ENCODE measurements at places on chromosomes 16 and 17.

- DNase-seq: no peak
These were observed 53.1 kb upstream of the CHMP6 start for GRCh38 chr17:80938556-80938955.

DNA sequence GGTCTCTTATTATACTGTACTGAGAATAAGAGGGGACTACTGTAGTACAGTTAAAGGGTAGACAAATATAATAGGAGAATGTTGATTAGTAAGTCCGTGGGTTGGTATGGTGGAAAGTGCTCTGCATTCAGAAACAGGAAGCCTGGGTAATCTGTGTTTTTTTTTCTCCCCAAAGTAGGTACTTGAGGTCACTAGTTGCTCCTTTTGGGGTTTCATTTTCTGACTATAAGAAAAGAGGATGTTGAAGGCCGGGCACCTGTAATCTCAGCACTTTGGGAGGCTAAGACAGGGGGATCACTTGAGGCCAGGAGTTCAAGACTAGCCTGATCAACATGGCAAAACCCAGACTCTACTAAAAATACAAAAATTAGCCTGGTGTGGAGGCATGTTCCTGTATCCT, 42.0 kb upstream of the MMD start:
- DNase-seq: no peak

- DNase-seq: no peak
These were observed 30.6 kb downstream of the MAP2K6 start for GRCh38 chr17:69445132-69445531.

- DNase-seq: no peak
These were observed 1.4 kb upstream of the PRPSAP2 start for GRCh38 chr17:18856570-18856915.

DNA sequence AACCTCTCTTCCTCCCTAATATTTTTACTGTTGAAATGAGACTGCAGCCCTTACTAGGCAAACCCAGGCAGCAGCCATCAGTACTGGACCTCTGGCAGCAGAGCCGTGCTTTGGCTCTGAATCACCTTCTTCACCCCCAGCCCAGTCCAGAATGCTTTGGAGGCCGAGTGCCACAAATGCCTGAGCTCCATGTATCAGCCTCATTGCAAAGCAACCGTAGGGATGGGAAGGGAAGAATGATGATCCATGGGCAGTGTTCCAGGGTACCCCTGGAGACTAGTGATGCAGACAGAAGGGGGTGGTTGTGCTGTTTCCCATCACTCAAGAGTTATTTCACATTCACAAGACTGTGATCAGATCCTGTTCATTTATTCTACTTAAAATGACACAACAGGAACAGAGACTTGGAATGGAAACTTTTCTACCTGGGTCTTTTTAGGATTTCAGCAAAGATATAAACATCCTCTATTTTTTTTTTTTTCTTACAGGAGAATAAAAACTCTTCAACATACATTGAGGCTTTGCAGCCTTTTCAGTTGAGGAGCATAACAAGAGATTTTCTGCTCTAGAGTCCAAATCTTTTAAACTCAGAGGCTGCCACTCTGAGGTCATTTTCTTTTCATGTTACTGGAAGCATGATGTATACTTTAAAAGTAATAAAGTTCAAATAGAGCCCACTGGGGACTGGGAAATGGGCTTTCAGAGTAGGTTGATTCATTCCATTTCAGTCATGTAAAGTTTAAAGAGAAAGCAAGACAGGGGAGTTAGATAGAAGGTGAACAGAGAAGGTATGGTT, 138.3 kb downstream of the KCNJ2 start:
- DNase-seq: no peak

GRCh38 chr17:57603978-57604377, 141.1 kb downstream of the CCDC182 start:
- no peak for DNase-seq

DNA sequence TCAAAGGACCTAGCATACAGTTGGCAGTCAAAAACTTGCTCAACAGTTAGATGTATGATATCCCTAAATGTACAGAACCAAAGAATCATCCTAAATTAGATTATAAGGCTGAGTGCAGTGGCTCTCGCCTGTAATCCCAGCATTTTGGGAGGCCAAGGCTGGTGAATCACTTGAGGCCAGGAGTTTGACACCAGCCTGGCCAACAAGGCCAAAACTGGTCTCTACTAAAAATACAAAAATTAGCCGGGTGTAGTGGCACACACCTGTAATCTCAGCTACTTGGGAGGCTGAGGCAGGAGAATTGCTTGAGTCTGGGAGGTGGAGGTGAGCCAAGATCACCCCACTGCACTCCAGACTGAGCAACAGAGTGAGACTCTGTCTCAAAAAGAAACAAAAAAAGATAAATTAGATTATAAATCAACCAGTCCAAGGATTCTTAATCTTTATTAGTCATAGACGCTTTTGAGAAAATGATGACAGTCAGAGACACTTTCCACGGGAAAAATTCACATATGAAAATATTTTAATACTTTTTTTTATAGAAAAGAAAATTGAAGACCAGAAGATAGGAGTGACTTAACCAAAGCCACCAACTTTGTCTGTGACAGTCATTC, 77.6 kb downstream of the MMD start:
- no peak for DNase-seq

GRCh38 chr17:68185820-68186219, 62.0 kb upstream of the AMZ2 start:
- DNase-seq: no peak

- no peak for DNase-seq
These were observed 104.5 kb downstream of the RMI2 start for GRCh38 chr16:11449716-11450115.

DNA sequence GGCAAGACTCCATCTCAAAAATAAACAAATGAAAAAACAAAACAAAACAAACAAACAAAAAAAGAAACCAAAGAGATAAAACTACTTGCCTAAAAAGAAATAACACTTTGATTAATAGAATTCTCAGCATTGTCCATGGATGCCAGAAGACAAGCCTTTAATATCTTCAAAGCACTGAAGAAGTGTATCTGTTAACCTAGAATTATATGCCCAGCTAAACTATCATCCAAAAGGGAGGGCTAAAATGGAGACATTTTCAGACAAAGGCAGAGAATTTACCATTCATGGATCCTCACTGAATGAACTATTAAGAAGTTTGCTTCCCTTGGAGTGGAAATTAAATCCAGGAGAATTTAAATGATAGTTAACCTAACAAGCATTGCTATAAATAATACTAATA, 130.1 kb upstream of the SEC14L1 start:
- no peak for DNase-seq

- no peak for DNase-seq
These were observed 49.4 kb upstream of the GSG1L start for GRCh38 chr16:28112908-28113307.

DNA sequence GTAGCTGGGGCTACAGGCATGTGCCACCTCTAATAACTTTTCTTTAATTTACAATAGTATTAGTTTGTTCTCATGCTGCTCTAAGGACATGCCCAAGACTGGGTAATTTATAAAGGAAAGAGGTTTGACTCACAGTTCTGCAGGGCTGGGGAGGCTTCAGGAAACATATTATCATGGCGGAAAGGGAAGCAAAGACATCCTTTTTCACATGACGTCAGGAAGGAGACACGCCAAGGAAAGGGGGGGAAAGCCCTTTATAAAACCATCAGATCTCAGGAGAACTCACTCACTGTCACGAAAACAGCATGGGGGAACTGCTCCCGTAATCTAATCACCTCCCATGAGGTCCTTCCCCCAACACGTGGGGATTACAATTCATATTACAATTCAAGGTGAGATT, 18.3 kb downstream of the IL4R start:
- DNase-seq: peak; percentile 41

DNA sequence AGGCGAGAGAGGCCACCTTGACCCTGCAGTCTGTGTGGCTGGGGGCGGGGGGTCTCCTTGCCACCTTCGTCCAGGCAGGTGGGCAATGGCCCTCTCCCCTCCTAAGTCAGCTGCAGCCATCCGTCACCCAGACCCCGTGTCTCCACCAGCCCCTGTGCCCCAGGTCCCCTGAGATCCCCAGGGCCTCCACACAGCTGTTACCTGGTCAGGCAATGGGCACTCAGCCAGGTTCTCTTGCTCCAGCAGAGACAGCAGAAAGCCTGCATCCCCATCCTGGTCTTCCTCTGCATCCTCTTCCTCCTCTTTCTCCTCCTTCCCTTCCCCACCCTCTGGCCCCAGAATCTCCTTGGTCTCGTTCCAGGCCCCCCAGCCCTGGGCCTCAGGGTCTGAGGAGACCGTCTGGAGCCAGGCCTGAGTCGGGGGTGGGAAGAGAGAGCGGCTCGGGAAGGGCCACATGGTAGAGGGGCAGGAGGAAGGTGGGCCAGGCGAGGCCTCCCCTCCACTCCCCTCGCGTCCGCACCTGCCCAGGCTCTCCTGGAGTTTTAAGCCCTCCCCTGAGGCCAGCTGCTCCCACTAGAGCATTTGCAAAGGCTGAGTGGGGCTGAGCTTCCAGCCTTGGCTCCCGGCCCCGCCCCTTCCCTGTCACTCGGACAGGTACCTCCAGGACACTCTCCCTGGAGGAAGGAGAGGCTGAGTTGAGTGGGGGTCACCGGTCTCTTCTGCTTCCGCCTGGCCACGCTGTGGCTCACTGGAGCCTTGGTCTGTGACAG, at the start of gene PABPN1L:
PABPN1L (minus strand) TSS at position 510 of the 770 bp plus-strand sequence; CDS start at position 456, 54 bp downstream.
- no peak for DNase-seq

DNA sequence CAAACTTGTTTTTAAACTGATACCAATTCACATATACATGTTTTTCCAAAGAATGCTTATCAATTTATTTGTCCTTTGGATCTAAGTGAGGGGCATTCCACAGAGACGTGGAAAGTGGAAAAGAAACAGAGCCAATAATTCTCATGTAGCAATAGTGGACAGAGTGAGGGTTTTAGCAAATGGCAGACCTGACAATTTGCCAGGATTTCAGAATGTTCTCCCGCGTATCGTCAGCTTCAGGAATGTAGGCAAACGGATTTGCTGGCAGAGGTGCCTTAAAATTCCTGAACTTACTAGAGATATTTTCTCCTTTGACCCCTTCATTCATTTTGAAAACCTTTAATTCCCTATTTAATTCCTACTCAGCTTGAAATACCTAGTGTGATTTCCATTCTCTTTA, 193.4 kb upstream of the CPHXL start:
- DNase-seq: no peak

- DNase-seq: no peak
These were observed 45.5 kb downstream of the CPPED1 start for GRCh38 chr16:12758031-12758669.

DNA sequence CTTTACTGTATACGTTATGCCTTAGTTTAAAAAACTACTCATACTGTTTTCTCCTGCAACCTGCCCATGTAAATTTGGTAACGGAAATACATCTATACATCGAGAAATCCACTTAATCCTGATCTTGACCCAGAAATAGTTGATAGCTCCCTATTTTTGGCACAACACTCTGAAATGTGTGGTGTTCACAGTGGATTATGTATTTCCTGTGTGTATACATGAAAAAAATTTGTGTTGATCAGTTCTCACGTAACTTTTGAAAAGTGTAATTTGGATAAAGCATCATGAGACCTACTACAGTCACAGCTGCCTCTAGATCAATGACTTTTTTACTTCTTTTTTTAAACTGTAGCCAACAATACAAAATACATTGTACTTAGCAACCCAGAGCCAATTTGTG, 90.7 kb downstream of the VMP1 start:
- DNase-seq: no peak

DNA sequence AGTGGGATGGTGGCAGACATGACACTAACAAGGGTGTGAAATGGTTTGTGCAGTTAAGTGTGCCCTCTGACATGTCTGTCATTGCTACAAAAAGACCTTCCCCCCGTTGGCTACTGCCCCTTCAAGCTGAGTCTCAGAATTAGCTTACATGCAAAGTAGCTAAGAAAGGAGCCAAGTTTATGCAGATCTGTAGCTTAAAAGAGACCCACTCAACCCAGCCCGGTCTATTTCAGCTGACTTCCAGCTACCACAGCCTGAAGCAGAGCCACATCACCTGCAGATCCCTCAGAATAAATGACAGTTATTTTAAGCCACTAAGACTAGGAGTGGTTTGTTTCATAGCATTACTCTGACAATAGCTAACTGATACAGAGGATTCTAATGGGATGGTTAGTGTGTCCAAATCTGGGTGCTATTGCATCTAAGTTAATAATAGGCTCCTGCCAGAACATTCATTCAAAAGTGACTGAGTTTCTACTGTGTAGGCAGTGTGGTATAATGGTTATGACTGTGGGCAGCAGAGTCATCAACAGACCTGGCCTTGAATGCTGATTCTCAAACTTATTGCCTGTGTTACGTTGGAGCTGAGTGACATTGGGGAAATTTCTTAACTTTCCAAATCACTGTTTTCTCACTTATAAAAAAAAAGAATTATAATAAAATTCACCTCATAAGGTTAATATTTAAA, 11.7 kb downstream of the C17orf67 start:
- DNase-seq: no peak

GRCh38 chr17:76166168-76166567, 25.1 kb upstream of the FOXJ1 start:
- DNase-seq: no peak

DNA sequence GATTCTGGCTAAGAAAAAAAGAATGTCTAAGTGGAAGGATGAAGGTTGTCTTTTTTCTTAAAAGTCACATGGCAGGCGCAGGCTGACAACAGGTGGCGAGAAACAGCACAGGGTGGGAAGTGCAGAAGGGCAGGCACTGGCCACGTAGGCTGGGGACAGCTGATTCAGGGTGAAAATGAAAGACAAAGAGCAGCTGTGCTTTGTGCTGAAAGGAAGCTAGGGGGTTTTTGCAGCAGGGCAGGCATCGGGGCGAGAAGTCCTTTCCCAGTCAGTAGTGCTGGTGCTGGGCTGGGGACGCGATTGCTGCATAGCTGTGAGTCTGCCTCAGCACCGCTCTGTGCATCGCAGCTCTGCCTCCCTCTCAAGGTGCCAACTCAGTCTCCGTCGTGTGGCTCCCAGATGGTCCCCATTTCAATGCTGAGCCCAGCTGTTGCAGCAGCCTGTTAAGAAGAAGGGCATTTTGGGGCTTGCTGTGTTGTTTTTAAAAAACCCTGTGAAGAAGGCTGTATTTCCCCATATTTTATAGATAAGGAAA, 183.1 kb upstream of the CCL2 start:
- no peak for DNase-seq

DNA sequence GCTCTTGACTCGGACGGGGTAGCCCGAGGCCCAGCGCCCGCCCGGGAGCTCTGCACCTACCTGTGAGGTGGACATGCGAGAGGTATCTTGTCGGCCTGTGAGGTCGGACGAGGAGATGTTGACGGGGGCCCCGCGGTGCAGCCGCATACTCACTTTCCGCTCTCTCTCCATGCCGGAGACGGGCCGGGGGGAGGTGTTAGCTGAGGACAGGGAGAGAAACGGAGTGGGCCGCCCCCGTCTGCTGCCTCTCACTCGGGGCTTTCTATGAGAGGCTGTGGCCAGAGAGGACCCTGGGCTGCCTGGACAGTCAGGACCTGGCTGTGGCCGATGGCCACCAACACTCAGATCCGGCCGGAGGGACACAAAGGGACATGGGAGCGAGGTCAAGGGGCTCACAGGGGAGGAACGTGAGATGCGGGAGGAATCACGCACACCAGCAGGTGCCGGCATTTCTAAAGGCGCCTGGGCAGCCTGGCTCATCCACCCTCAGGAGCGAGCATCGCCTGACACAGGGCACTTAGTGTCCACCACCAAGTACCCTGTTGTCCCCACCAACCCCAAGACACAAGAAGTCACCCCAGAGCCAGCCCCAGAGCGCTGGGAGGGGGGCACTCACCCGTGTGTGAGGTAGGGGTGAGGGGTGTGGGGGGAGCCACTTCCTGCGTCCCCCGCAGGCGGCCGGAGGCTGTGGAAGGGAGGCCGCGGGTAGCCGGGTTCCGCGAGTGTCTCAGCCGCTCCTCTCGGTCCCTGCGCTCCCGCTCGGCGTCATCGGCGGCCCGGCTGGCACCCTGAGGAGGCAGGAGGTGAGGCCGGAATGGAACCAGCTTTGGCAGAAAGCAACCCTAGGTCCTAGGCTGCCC, 20.2 kb downstream of the SLC16A3 start:
- DNase-seq: no peak

All from endodermal cell (in vitro differentiated cells).